Sigmoid colon (tissue), 7 donors: ENCODE measurements at places on chromosomes 12 and 14. TPM values are rescaled to one million over a fixed set of nuclear protein-coding genes. Genes with fewer than 3 reads are reported as not detected.

GRCh38 chr12:108239378-108239777, 99.7 kb downstream of the CMKLR1 start:
- H3K36me3 ChIP-seq, result no peaks in the 10 kb centered on the region

DNA sequence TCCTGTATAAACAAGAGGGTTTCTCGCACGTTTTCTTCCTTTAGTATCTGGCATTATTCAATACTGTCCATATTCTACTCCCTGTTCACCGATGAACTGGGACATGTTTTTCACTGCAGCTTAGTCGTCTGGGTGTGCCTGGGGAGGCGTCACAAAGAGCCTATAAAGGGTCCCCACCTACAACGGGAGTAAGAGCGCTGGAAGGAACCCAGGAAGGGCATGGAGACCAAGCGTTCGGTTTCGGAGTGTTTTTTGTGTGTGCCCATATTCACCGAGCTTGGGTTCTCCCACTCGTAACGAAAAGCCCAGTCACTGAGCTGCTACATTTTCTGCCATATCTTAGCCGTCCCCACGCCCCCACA, 592 bp upstream of the USP15 start:
- peak overlapping the region; percentile 86 for H3K27ac ChIP-seq
- H3K27me3 ChIP-seq, result no peaks in the 10 kb centered on the region
- no peaks in the 10 kb centered on the region for H3K36me3 ChIP-seq
- DNase-seq, result no peak
- peak overlapping the region; percentile 93 for H3K4me3 ChIP-seq

ACADS gene
- 40.3 TPM for total RNA-seq

- DNase-seq, result no peak
- H3K4me1 ChIP-seq, result peaks cover 10% of the 10 kb centered on the region
- no peak overlapping the region for H3K27ac ChIP-seq
- no peaks in the 10 kb centered on the region for H3K27me3 ChIP-seq
Measured at GRCh38 chr12:103913100-103913499, 17.1 kb upstream of the HSP90B1 start.

APOF gene
- total RNA-seq, result not detected

RIPK3 gene
- total RNA-seq, result 3.9 TPM

PMCH gene
- total RNA-seq, result not detected

- no peak for DNase-seq
- H3K36me3 ChIP-seq, result no peaks in the 10 kb centered on the region
- no peaks in the 10 kb centered on the region for H3K4me1 ChIP-seq
- no peak overlapping the region for H3K27ac ChIP-seq
- H3K4me3 ChIP-seq, result no peak overlapping the region
Measured at GRCh38 chr14:80239631-80240030, 28.3 kb upstream of the DIO2 start.

GRCh38 chr14:23306412-23307145, at the start of gene BCL2L2:
Gene BCL2L2 (plus strand): TSS chr14:23306833. CDS start chr14:23307768, 935 bp downstream.
- H3K27ac ChIP-seq, result peak within 1 kb of the TSS; percentile 89
- DNase-seq, result peak; percentile 97
- H3K27me3 ChIP-seq, result no peaks in the 10 kb centered on the region
- peak within 1 kb of the TSS; percentile 63 for H3K4me3 ChIP-seq
- H3K36me3 ChIP-seq, result peaks cover 32% of the 10 kb centered on the region

GRCh38 chr12:130873825-130874224, 2.0 kb downstream of the RAN start:
- no peak overlapping the region for H3K27ac ChIP-seq
- DNase-seq, result no peak

DNA sequence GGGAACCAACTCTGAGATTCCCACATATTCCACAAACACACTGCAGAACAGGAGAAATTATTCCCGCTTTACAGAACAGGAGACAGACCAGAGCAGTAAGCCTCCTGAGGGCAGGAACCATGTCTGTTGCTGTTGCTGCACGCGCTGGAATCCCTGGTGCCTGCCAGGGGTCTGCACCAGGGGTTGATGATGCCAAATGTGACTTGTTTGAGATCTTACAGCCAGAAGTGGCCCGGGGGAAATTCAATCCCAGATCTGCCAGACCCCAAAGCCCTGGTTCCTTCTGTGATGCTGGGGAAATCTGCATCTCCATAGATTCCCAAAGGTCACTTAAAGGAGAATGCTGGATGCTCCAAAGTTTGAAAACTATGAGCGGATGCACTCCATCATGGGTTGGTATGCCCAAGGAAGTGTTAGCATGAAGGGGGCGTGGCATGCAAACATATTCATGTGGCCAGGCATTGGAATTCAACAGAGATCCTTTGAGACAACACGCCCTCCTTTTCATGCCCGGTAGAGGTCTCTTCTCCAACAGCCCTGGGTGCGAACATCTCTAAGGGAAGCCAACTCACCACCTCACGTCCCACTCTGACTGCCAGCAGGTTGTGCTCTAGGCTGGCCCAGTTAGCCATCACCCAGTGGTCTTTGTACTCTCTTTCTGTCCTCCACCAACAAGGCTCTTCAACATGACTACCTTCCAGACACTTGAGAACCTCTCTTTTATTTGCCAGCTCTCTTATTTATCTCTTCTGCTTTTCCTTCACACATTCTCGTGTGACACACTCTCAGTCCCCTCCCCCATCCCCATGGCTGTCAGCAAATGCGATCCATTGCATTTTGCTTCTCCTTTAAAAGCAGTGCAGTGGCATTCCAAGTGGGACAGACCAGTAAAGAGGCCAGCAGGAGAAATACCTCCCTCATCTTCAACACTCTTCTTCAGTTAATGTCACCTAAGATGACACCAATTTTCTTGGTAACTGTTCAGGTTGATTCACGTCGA, 131.3 kb downstream of the ZFP36L1 start:
- no peaks in the 10 kb centered on the region for H3K27me3 ChIP-seq
- no peak overlapping the region for H3K27ac ChIP-seq
- H3K4me1 ChIP-seq, result peaks cover 78% of the 10 kb centered on the region
- no peaks in the 10 kb centered on the region for H3K36me3 ChIP-seq

DNA sequence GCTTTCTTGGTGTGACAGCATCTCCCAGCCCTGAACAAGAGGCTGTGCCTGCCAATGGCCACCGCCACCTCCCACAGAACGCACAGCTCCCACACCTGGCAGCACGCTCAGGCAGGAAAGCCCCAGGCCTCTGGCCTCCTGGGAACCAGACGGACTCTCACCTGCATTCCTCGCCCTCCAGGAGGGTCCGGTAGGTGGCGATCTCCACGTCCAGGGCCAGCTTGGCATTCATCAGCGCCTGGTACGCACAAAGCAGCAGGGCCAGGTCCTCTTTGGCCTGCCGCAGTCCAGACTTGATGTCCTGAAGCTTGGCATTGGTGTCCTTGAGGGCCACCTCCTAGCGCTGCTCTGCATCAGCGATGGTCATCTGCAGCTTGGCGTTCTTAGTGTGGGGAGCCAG, 12.1 kb upstream of the KRT77 start:
- H3K36me3 ChIP-seq, result no peaks in the 10 kb centered on the region
- H3K4me1 ChIP-seq, result peaks cover 10% of the 10 kb centered on the region
- peaks cover 12% of the 10 kb centered on the region for H3K27me3 ChIP-seq
- DNase-seq, result no peak

KRT80 gene
- total RNA-seq, result not detected

CNIH1 gene
- total RNA-seq, result 147 TPM

DNA sequence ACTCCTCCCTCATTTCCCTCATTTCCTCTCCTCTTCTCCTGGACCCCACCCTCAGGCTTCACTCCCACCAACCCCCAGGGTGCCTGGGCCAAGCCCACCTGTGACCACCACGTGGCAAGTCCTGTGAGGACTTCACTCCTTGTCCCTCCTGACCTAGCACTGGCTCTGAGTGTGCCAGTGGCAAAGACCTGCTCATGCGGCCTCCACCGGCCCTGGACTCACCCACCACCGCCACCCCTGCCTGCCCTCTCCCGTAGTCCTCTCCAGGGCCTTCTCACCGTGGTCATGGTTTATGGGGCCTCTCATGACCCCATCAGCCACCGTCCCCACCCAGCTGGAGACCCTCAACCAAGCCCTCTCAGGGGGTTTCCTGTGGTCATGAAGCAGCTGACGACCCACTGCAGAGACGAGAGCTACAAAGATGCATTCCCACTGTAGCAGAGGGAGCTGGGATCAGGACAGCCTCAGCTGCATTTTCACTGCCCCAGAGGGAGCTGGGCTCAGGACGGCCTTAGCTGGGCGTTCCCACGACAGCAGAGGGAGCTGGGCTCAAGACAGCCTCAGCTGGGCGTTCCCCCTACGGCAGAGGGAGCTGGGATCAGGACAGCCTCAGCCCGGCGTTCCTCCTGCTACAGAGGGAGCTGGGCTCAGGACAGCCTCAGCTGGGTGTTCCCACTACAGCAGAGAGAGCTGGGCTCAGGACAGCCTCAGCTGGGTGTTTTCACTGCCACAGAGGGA, 3.2 kb upstream of the C14orf180 start:
- peaks cover 18% of the 10 kb centered on the region for H3K4me1 ChIP-seq
- no peaks in the 10 kb centered on the region for H3K36me3 ChIP-seq
- no peak overlapping the region for H3K27ac ChIP-seq
- peaks cover 36% of the 10 kb centered on the region for H3K27me3 ChIP-seq

RASSF8 gene
- 74.0 TPM for total RNA-seq

- no peak for DNase-seq
- no peaks in the 10 kb centered on the region for H3K4me1 ChIP-seq
- no peak overlapping the region for H3K27ac ChIP-seq
- H3K36me3 ChIP-seq, result peaks cover 23% of the 10 kb centered on the region
Measured at GRCh38 chr12:12147111-12147510, 76.4 kb downstream of the BCL2L14 start.

GRCh38 chr14:104321802-104322130, 183.4 kb downstream of the KIF26A start:
- H3K27ac ChIP-seq, result no peak overlapping the region
- no peak overlapping the region for H3K4me3 ChIP-seq
- H3K4me1 ChIP-seq, result peaks cover 8% of the 10 kb centered on the region
- DNase-seq, result no peak
- no peaks in the 10 kb centered on the region for H3K36me3 ChIP-seq

DNA sequence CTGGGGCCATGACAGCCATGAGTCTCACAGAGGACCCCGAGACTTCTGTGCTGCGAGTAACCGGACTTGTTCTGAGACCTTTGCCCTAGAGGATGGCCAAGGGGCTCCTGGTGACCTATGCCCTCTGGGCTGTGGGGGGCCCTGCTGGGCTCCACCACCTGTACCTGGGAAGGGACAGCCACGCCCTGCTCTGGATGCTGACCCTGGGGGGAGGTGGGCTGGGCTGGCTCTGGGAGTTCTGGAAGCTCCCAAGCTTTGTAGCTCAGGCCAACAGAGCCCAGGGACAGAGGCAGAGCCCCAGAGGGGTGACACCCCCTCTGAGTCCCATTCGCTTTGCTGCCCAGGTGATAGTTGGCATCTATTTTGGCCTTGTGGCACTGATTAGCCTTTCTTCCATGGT, 2.1 kb downstream of the DNAJC22 start:
- no peaks in the 10 kb centered on the region for H3K36me3 ChIP-seq
- H3K27me3 ChIP-seq, result peaks cover 100% of the 10 kb centered on the region
- DNase-seq, result peak; percentile 46
- H3K27ac ChIP-seq, result no peak overlapping the region
- H3K4me3 ChIP-seq, result no peak overlapping the region

- no peaks in the 10 kb centered on the region for H3K4me1 ChIP-seq
- H3K27ac ChIP-seq, result no peak overlapping the region
- H3K36me3 ChIP-seq, result no peaks in the 10 kb centered on the region
- DNase-seq, result no peak
Measured at GRCh38 chr12:72872238-72872887, 600.2 kb downstream of the TRHDE start.

GRCh38 chr12:46892887-46893286, 67.1 kb upstream of the SLC38A4 start:
- H3K4me3 ChIP-seq, result no peak overlapping the region
- no peak for DNase-seq
- H3K36me3 ChIP-seq, result no peaks in the 10 kb centered on the region
- no peak overlapping the region for H3K27ac ChIP-seq
- no peaks in the 10 kb centered on the region for H3K27me3 ChIP-seq
- H3K4me1 ChIP-seq, result peaks cover 9% of the 10 kb centered on the region

DNA sequence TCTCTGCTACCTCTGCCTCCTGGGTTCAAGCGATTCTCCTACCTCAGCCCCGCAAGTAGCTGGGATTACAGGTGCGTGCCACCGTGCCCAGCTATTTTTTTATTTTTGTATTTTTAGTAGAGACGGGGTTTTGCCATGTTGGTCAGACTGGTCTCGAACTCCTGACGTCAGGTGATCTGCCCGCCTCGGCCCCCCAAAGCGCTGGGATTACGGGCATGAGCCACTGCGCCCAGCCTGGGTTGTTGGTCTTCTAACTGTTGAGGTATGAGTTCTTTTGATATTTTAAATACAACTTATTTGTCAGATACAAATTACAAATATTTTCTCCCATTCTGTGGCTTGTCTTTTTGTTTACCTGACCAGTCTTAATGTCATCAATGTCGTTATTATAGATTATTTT, 95.9 kb downstream of the PCNX1 start:
- no peak overlapping the region for H3K4me3 ChIP-seq
- DNase-seq, result no peak
- H3K27me3 ChIP-seq, result no peaks in the 10 kb centered on the region
- no peaks in the 10 kb centered on the region for H3K4me1 ChIP-seq
- H3K36me3 ChIP-seq, result no peaks in the 10 kb centered on the region

DNA sequence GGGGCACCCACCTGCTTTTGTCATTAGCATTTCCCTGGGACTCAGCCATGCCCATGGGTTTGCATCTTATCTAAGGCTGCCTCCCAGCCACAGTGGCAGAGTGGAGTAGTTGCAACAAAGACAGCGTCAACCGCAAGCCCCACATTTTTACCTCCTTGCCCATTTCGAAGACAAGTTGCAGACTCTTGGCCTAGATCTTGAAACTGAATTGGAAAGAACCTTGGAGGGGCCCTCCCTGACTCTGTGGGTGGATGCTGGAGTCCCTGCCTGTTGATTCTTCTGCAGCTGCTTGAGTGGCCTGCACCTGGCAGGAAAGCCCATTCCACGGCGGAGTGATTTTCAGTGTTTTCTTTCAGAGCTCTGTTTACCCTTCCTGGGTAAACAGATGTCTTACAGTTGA, 309.0 kb downstream of the VRK1 start:
- no peaks in the 10 kb centered on the region for H3K36me3 ChIP-seq
- H3K4me3 ChIP-seq, result no peak overlapping the region
- H3K27me3 ChIP-seq, result peaks cover 20% of the 10 kb centered on the region
- H3K27ac ChIP-seq, result no peak overlapping the region
- no peak for DNase-seq

- H3K27ac ChIP-seq, result no peak overlapping the region
- H3K4me3 ChIP-seq, result no peak overlapping the region
- no peaks in the 10 kb centered on the region for H3K4me1 ChIP-seq
- H3K36me3 ChIP-seq, result no peaks in the 10 kb centered on the region
- DNase-seq, result no peak
Measured at GRCh38 chr12:127690161-127690560, 576.8 kb upstream of the TMEM132C start.

ADAM21 gene
- total RNA-seq, result not detected

DNA sequence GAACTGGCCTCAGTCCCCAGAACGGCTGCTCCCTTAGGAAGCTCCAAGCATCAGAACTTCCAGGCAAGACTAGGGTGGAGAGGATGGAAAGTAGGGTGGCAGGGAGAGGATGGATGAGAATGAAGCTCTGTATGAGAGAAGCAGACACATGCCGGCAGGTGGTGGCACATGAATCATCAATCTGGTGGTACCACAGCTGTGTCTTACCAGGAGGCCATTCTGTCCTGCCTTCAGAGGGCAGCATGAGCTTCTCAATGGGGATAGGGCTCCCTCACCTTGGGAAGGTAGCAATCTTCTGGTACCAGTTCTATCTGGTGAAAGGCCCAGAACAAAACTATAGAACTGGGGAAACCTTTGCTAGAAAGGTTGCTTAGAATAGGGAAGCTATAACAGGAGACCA, 55.4 kb upstream of the PYGL start:
- H3K27me3 ChIP-seq, result no peaks in the 10 kb centered on the region
- peaks cover 22% of the 10 kb centered on the region for H3K4me1 ChIP-seq
- H3K36me3 ChIP-seq, result no peaks in the 10 kb centered on the region
- H3K27ac ChIP-seq, result no peak overlapping the region
